Kidney (tissue), 22 donors: ENCODE measurements at places on chromosomes 7 and 10. TPM values are rescaled to one million over a fixed set of nuclear protein-coding genes. Genes with fewer than 3 reads are reported as not detected.
A peak's percentile ranks its signal among the peaks of the same experiment; 100 is the strongest.

GRCh38 chr7:147547252-147547897, 1043.2 kb upstream of the C7orf33 start:
- H3K36me3 ChIP-seq = no peaks in the 10 kb centered on the region
- H3K27me3 ChIP-seq = no peaks in the 10 kb centered on the region
- H3K4me1 ChIP-seq = no peaks in the 10 kb centered on the region
- DNase-seq = no peak

The FAM25G gene
- total RNA-seq = not detected

DNA sequence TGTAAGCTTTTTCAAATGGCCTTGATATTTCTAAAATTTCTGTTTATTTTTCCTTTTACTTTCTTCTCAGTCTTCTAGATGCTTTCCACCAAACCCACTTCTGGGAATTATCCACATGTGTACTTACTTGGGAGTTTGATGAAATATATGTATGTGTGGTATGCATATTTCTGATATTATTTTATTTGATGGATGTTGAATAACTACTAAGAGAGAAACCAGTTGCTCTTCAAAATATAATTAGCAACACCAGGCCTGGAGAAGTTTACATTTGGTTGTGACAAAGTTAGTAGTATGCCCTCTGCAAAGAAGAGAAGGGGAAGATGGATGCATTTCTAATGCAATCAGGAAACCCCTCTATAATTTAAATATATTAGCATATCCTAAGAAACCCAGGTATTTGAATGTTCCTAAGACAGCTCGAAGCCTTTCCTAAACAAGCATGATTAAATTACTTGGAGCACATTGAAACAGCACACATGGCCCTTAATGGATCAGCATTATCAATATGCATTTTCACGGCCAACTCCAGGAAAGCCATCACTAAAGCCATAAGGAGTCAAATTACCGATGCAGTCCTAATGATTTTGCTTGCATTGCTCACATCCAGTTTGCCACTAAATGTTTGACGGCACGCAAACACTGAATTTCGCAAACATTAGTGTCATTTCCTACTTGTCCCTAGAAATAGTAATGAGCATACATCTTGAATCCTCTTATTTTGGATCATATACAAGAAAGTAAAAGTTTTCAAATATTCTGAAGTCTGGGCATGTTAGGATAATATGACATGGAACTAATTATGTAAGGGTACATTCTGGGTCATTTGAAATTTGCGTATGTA, 393.8 kb downstream of the EXOC4 start:
- no peaks in the 10 kb centered on the region for H3K27me3 ChIP-seq
- no peaks in the 10 kb centered on the region for H3K36me3 ChIP-seq
- H3K27ac ChIP-seq = no peak overlapping the region
- H3K4me1 ChIP-seq = no peaks in the 10 kb centered on the region
- no peak overlapping the region for H3K4me3 ChIP-seq
- DNase-seq = no peak

GRCh38 chr7:41637049-41637448, 65.8 kb downstream of the INHBA start:
- no peaks in the 10 kb centered on the region for H3K4me1 ChIP-seq
- no peaks in the 10 kb centered on the region for H3K27me3 ChIP-seq
- no peaks in the 10 kb centered on the region for H3K36me3 ChIP-seq
- no peak for DNase-seq
- no peak overlapping the region for H3K27ac ChIP-seq
- no peak overlapping the region for H3K4me3 ChIP-seq

The GPNMB gene
- total RNA-seq = 60.6 TPM

- no peaks in the 10 kb centered on the region for H3K27me3 ChIP-seq
- DNase-seq = no peak
- no peak overlapping the region for H3K27ac ChIP-seq
- H3K36me3 ChIP-seq = peaks cover 20% of the 10 kb centered on the region
These were observed 18.3 kb downstream of the UBN2 start for GRCh38 chr7:139249179-139249810.

The GCK gene
- 0.25 TPM for total RNA-seq

The SUFU gene
- total RNA-seq = 18.9 TPM

- peaks cover 11% of the 10 kb centered on the region for H3K36me3 ChIP-seq
- no peak overlapping the region for H3K4me3 ChIP-seq
- H3K4me1 ChIP-seq = no peaks in the 10 kb centered on the region
- H3K27me3 ChIP-seq = no peaks in the 10 kb centered on the region
- H3K27ac ChIP-seq = no peak overlapping the region
These were observed 11.0 kb downstream of the CROT start for GRCh38 chr7:87356448-87356847.

DNA sequence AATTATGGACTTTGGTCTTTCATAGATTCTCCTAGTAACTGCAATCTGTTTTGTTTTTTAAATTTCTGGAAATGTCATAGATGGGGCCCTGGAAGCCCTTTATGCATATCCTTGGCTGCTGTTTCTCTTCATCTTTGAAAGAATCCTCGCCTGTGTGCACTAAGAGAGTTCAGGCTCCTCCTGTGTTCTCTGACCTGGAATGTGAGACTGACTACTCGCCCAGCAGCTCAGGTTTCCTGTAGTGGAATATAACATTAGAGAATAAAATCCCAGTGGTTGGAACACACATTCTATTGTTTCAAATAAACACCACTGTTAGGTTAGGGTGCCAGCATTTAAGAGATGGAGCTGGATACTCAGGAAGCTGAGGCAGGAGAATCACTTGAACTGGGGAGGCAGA, 56.3 kb downstream of the WDFY4 start:
- H3K4me3 ChIP-seq = no peak overlapping the region
- H3K4me1 ChIP-seq = no peaks in the 10 kb centered on the region
- DNase-seq = peak; percentile 59
- H3K27me3 ChIP-seq = no peaks in the 10 kb centered on the region

The PDK4 gene
- total RNA-seq = 45.0 TPM

DNA sequence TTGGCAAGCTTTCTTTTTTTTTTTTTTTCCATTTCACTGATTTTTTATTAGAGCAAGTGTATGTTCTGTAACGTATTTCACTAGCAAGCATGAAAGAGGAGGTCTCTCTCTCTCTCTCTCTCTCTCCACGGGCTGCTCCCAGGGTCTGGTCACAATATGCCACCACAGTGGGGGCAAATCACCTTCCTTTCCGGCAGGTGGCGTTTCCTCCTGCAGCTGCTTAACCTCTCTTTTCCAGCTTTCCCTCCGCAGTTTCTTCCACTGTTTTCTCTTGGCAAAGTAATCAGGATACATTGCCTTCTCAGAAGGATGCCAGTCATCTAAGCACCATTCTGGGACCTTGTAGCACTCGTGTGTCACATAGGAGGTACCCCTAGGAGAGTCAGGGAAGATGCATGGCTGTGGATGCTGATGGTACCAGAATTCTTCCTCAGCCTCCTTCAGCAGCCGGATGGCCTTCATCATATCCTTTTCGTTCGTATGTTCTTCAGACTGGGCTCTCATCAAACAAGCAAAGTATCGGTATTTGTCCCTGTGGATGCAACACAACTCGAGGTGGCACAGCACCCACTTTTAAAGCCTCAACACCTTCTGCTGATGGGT, 197.3 kb upstream of the PODXL start:
- no peaks in the 10 kb centered on the region for H3K4me1 ChIP-seq
- DNase-seq = no peak
- H3K27me3 ChIP-seq = no peaks in the 10 kb centered on the region
- no peak overlapping the region for H3K4me3 ChIP-seq
- H3K27ac ChIP-seq = no peak overlapping the region
- no peaks in the 10 kb centered on the region for H3K36me3 ChIP-seq

DNA sequence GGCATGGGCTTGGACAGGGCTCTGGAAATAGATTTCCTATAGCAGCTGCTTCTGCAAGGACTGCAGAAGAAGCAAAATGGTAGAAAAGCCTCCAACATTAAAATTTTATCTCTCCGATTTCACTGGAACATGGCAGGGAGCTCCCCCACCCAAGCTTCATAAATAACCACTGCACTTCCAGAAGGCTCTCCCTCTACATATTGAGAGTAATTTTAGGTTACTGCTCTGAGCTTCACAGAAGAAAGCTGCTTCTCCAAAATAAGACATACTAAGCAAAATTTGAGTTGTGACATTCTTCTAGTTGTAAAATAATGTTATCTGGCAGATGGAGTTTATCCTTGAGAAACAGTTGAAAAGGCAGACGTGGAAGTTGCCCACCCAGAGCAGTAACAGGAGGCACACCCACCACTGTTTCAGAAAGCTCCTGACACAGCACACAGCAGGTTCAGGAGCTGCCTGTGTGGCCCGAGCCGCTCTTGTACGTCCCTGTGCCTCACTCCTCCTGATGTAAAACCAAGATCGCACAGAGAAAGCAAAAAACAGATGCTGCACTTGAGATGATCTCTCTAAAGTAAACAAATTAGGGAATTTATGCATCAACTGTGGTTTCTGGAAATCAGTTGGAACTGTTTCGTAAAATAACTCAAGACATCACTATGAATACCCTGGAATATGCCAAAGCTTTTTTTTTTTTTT, 621.0 kb downstream of the PARD3 start:
- H3K4me1 ChIP-seq = no peaks in the 10 kb centered on the region
- no peak overlapping the region for H3K4me3 ChIP-seq
- no peaks in the 10 kb centered on the region for H3K27me3 ChIP-seq
- H3K27ac ChIP-seq = no peak overlapping the region

The NPY gene
- total RNA-seq = not detected

The AKR1C3 gene
- total RNA-seq = 61.8 TPM
